Esophagus muscularis mucosa (tissue), 4 donors: ENCODE measurements at places on chromosomes 5 and 9. TPM values are rescaled to one million over a fixed set of nuclear protein-coding genes. Genes with fewer than 3 reads are reported as not detected.

- no peak for DNase-seq
These were observed 190.1 kb upstream of the MEF2C start for GRCh38 chr5:89072842-89073672.

DNA sequence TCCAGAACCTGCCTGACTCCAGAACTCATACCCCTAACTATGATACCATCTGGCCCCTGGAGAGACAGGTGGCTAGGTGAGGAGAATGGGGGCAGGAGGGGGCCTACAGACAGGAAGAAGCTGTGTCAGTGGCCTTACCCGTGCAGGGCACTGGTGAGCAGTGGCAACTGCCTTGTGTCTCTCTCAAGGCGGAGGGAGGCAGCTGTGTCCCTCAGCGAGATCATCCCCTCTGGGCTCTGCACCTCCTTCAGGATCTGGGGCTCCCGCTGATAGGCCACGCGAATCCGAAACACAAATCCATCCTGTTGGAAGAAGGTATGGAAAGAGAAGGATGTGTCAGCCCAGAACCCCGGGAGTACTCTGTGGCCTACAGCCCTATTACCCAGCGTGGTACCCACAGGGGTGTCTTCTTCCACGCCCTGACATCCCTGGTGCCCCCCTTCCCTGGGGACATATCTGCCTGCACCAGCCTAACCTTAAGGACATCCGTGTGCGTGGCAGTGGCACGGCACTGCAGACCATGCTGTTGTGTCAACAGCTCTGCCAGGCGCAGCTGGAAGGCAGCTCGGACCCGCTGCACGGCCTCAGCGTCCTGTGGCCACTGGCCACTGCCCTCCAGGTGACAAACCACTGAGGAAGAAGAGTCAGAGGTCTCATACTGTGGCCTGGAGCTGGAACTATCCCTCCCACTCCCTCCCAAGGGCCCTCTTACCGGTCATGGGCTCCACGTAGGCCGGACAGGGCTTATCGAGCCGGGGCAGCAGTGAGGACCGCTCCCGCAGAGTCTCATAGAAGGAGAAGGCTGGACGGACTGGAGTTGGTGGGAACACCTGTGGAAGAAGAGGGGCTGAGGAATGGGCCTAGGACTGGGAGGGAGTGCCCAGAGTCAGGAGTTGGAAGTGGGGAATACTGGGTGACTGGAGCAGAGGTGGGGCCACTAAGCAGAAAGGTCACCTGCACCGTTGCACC, 7.8 kb downstream of the NOL6 start:
- no peak for DNase-seq

- DNase-seq, result no peak
These were observed 58.0 kb downstream of the GRAMD2B start for GRCh38 chr5:126481243-126481642.

DNA sequence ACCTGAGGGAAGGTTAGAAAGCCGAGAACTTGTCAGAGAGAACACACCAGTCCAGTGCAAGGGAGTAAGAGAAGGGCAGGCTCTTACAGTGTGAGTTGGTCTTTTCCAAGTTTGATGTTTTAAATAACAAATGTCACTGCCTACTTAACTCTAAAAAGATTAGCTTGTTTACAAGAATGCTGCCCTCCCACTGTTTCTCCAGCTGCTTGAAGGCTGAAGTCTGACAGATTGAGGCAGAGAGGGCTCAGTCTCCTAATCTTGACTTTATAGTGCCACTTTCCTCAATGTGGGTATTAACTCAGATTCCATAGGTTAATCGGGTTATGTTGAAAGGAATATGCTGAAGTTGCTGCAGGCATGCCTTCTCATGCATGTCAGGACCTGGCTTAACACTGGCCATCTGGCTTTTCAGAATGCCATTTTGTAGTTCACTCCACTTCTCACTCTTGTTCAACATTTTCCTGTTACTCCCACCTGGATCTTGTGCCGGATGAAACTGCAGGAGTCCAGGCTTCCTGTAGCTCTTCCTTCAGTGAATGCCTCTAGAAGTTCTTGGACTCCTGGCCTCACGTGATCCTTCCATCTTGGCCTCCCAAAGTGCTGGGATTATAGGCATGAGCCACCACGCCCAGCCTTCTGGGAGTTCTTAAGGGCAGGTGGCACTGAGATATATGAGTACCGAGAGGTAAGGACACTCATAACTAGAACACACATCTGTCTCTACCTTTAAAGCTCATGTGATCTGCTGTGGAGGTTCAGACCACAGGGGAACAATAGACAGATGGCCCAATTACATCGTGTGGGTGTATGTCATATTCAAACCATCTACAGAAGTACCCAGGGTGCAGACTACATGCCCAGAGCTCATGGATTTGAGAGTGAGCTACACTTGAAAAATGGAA, 249.7 kb downstream of the ARHGAP26 start:
- no peak for DNase-seq

DNA sequence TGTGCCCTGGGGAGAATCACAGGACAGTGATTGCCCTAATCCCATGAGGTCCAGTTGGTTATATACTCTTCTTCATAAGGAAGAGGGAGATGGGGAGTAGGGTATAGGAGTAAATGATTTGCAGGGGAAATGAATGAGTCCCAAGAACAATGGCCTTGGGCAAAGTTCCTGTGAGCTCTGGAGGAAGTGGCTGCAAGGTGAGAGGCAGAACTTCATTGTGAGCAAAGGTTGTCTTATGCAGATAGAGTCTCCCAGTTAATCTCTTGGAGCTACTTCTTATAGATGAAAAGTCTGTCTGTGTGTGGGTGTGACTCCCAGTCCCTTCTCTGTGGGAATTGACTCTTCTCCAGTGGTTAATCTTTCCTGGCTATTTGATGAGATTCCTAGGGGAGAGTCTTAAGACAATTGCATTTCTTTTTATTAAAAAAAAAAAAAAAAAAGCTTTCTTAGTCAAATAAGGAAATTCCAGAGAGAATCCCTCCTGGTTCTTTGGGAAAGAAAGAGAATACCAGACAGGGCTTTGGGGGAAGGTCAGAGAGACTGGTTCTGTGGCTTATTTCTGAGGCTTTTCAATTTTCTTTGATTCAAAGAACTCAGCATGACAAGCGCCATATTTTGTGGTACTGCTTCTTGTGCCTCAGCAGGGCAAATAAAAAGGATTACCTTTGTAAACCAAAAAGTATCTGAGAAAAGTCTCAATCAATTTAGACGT, 33.6 kb upstream of the MEGF10 start:
- no peak for DNase-seq

Gene ANKRD34B
- total RNA-seq, result under 0.01 TPM

Gene RPL12
- 1,179 TPM for total RNA-seq

Gene CNTNAP3B
- 81.4 TPM for total RNA-seq

Gene ENHO
- total RNA-seq, result 1.1 TPM

Gene SLC46A2
- total RNA-seq, result 0.42 TPM

Gene B4GALT1
- total RNA-seq, result 24.5 TPM
